Stimulated activated CD4-positive, alpha-beta T cell treated with anti-CD3 and anti-CD28 coated beads, Interleukin-4, amount 100 ng/mL, for 1 hour (primary cell): ENCODE measurements at places on chromosomes 12 and 14.
A peak's percentile ranks its signal among the peaks of the same experiment; 100 is the strongest.

GRCh38 chr14:58637040-58637390 lies 747 bp upstream of the DACT1 start:
- peak; percentile 64 for DNase-seq

- DNase-seq: no peak
These were observed 126.6 kb downstream of the BCAT1 start for GRCh38 chr12:24822121-24822899.

- DNase-seq: no peak
These were observed 33.0 kb downstream of the SAV1 start for GRCh38 chr14:50635141-50635540.

DNA sequence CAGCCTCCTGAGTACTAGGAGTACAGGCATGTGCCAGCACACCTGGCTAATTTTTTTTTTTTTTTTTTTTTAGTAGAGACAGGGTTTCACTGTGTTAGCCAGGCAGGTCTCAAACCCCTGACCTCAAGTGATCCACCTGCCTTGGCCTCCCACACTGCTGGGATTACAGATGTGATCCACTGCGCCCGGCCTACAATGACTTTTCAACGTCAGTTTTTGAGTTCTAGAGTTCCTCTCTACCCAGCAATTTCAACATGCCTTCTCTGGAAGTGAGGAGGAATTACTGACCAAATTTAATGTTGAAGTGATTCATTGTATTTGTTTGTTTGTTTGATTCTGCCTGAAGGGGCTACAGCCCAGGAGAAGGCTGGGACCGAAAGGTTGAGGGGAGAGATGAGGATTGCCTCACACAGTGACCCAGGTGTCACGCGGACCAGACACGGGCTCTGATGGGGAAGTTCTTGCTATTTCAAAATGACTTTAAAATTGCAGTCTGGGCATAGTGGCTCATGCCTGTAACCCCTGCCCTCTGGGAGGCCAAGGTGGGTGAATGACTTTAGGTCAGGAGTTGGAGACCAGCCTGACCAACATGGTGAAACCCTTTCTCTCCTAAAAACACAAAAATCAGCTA lies 8.6 kb upstream of the DENR start:
- DNase-seq: no peak

DNA sequence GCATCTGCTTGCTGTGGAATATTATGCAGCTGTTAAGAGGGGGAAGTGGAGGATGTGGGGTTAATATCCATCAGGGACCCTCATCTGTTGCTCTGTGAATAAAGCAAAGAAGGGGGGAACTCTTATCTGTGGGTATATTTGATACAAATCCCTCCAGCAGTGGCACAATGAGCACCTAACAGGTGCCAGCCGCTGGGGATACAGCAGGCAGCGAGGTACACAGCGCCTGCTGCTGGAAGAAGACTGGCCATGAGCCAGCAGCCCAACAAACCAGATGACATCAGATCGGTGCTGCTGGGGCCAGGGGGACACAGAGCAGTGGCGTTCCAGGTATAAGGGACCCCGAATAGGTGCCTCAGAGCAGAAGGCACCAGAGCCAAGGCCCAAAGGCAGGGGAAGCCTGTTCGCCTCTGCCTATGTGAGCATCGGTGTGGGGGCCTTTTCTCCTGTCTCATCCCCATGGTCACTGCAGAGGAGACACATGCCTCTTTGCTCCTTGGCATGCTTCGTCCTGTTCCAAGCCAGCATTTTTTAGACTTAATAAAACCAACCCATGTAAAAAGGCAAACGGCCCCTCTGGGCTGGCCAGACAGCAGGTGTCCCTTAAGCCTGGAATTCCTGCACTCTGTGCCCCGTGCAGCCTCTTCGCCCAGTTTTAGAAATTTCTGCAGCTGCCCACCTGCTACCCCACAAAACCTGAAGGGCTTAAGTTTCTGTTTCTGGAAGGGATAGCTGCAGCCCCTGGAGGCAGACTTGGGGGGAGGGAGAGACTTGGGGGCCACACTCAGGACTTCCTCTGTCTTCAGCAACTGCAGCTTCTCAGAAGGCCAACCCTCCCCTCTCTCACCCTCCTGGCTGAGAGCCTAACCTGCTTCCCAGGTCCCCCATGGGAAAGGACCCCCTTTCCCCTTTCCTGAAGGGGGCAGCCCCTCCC lies 1.6 kb upstream of the CKB start:
- DNase-seq: no peak

DNA sequence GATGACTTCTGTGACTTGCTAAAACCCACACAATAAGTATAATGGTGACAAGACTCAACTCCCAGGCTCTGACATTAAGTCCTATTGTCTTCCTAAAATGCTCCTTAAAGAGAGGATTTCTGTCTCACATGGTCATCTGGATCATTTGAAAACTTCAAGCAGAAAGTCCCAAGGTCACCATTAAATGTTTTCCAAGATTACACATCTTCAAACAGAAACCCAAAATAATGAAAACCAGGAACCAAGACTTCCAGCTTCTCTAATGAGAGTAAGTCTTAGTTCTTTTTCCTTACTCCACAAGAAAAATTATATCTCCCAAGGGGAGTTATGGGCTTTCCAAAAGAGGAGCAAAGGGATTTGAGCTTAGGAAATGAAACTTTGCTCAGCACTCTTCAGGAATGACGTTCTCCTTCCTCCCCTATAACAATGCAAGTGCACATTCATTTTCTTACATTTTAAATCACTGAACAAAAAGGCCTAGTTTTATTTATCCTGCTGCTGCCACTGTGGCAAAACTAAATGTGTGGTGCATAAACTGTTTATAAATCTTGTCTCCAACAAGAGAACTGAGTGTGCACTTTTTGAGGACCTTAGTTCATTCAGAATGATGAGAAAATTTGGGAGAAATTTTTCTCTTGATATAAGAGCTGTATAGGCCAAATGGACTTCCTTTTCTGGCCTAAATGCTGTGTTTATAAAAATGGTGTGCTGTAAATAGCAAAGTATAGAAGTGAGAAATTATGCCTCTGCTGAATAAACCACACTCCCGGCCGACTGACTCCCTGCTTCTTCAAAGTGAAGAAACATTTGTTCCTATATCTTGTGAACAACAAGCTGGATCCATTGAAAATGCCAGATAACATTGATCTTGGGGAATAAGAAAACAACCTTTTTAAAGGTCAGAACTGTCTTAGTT lies 148.4 kb upstream of the PLEKHG7 start:
- DNase-seq: no peak

GRCh38 chr14:65943916-65944410 lies 531.4 kb downstream of the FUT8 start:
- DNase-seq: no peak

DNA sequence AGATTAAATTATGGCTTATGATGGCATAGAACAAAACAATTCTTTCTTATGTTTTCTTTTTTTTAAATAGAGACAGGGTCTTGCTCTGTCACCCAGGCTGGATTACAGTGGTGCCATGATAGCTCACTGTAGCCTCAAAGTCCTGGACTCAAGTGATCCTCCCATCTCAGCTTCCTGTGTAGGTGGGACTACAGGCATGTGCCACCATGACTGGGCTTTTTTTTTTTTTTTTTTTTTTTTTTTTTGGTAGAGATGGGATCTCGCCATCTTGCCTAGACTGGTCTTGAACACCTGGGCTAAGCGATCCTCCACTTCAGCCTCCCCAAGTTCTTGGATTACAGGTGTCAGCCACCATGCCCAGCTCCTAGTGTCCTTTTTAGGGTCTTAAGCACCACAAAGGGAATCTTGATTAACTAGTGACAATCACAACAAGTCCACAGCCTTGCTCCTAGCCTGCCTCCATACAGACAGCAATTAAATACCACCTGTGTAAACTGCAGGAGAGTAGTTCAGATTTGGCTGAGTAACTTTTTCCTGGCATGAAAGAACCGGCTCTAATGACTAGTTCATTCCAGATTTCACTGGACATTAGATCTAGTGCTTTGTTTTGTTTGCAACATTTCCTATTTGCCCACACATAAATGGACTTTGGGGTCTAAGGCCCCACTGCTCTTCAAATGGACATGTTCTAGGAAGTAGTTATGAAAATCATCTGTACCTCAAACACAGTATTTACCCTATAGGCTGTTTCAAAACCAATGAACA lies 61.6 kb downstream of the SH2B3 start:
- DNase-seq: no peak

DNA sequence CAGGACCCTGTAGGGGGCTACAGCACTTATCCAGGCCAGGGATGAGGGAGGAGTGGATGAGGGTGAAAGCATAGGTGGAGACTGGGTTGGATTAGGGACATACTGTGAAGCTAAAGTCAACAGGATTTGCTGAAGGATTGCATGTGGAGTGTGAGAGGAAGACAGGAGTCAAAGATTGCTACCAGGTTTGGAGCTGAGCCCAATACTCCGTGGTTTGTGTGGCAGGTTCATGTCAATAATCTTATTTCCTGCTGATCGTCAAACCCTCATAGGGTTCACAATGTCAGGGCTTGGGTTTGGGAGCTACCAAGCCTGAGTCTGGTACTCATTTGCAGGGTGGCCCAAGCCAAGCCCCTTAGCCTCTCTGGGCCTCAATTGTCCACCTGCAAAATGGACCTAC lies 77.1 kb upstream of the PLXNC1 start:
- no peak for DNase-seq

DNA sequence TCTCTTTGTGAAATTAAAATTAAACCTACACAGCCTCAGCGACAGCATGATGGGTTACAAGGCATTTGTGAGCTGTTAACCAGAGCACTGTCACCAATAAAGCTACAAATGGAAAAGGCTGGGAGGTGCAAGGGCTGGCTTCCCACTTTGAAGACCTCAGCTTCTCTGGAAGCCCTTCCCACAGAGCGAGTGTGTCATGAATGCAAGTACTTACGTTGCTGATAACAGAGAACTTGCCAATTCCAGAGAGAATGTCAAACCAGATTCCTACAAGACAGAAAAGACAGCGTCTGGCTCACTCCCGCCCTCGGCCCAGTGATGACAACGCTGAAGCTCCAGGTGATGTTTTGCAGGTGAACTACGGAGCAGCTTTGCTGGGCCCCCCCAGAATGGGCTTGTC lies 145.8 kb downstream of the NTF3 start:
- no peak for DNase-seq

- DNase-seq: no peak
These were observed 95.5 kb upstream of the USP44 start for GRCh38 chr12:95646781-95647190.

GRCh38 chr12:70275045-70275444 lies 31.8 kb downstream of the CNOT2 start:
- no peak for DNase-seq

GRCh38 chr14:55329999-55330710 lies 58.9 kb downstream of the FBXO34 start:
- DNase-seq: peak; percentile 36

DNA sequence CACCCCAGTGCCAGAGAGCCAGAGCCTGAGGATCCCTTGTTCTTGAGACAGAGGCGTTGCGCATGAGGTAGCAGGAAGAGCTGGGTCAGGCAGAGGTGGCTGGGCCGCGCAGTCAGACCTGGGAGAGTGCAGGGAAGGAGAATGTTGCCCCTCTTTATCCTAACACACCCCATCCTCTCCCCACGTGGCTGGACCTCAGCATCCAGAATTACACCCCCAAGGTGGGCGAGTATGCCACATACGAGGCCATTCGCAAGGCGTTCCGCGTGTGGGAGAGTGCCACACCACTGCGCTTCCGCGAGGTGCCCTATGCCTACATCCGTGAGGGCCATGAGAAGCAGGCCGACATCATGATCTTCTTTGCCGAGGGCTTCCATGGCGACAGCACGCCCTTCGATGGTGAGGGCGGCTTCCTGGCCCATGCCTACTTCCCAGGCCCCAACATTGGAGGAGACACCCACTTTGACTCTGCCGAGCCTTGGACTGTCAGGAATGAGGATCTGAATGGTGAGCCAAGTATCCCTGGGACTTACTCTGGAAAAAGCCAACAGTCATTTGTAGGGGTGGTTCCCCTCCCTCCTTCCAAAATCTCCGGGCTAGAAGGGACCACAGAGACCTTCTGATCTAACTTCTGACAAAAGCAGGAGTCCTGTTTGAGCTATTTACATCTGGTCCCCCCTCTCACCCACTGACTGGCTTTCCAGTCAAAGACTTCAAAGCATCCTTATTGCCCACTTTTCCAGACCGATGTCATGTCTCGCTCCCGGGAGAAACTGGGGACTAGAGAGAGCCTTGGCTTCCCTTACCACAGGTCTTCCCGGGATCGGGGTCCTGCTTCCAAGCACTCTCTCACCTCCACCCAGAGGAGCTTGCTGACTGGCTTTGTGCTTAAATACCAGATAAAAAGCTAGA lies 6.1 kb downstream of the MMP14 start:
- DNase-seq: no peak

DNA sequence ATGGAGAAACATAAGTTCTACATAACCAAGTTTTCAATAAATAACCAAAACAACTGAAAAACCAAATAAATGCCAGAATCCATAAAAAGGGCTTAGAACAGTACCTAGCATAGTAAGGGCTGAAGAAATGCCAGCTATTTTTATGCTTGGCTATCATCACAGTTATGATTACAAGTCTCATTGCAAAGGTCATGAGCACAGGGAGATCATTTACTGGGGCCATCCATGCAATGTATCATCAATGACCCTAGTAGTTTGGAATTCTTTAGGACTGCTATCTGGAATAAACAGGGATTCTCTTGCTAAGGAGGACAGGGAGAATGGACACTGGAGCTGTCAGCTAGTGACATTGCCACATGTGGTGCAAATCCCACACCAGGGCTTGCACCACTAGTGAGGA lies 92.5 kb upstream of the NAP1L1 start:
- no peak for DNase-seq

- DNase-seq: peak; percentile 41
These were observed 386.5 kb upstream of the DDHD1 start for GRCh38 chr14:53539489-53540126.

- DNase-seq: peak; percentile 85
These were observed at the start of gene E2F7 for GRCh38 chr12:77065361-77066204. Gene E2F7, minus strand, starts transcription at chr12:77065569. Its CDS starts 934 bp downstream, at chr12:77064635.

GRCh38 chr12:58528271-58528670 lies 392.0 kb downstream of the LRIG3 start:
- no peak for DNase-seq

GRCh38 chr14:24607635-24608514 lies 1.6 kb downstream of the GZMH start:
- DNase-seq: no peak

DNA sequence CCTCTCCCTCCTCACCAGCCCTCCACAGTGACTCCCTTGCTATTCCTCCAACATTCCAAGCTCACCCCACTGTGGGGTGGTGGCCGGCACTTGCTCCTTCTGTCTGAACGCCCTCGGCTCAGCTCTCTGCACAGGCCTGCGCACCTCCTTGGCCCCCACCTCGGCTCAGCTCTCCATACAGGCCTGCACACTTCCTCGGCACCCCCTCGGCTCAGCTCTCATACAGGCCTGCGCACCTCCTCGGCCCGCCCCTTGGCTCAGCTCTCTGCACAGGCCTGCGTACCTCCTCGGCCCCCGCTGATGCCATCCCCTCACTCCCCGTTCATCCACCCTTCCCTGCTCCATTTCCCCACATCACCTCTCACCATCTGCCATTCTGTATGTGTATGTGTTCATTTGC lies 332.7 kb upstream of the FKBP4 start:
- DNase-seq: no peak

- no peak for DNase-seq
These were observed 28.3 kb upstream of the CCDC63 start for GRCh38 chr12:110818511-110818910.

- no peak for DNase-seq
These were observed 172.6 kb downstream of the SUDS3 start for GRCh38 chr12:118548887-118549509.

GRCh38 chr12:111605911-111606766 lies 7.0 kb upstream of the ATXN2 start:
- DNase-seq: no peak

GRCh38 chr14:52738409-52738808 lies 8.4 kb downstream of the STYX start:
- no peak for DNase-seq

- no peak for DNase-seq
These were observed 81.4 kb downstream of the NTN4 start for GRCh38 chr12:95709152-95709551.
